CD4-positive, alpha-beta T cell treated with Interleukin-15 for 1 hour (primary cell): ENCODE measurements at places on chromosomes 1 and 21.

GRCh38 chr1:6800745-6801144 lies 15.5 kb downstream of the CAMTA1 start:
- DNase-seq, result no peak

DNA sequence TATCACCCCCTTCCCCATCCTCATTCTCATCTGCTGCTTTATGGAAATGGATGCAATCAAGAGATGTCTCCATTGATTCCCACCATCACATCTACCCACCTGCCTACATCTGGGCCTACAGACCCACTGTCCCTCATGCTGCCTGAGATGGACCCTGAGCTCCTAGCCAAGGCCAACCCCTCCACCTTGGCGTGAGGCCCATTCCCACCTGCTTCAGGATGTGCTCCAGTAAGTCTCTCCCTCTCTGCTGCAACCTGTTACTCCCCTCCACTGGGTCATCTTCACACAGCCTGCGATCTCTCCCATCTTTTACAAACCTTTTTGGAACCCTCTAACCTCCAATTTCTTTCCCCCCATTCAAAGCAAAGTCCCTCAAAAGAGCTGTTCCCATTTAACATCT lies 4.5 kb upstream of the GALE start:
- no peak for DNase-seq

DNA sequence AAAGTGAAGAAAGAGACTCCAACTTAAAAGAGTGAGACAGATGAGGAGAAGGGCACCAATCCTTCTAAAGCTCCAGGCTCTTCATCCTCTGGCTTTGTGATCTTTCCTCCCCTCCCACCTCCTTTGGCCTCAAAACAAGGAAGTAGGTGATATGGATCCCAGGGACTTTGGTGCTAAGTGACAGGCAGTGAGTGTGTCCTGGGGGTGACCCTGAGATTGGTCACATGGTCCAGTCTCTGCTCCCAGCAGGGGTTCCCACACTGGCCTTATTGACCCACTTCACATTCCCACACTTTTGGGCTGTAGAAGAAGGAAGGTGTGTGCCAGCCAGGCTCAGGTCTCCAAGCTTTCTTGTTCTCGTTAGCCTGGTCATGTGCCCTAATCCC lies 401.2 kb upstream of the PROX1 start:
- no peak for DNase-seq

DNA sequence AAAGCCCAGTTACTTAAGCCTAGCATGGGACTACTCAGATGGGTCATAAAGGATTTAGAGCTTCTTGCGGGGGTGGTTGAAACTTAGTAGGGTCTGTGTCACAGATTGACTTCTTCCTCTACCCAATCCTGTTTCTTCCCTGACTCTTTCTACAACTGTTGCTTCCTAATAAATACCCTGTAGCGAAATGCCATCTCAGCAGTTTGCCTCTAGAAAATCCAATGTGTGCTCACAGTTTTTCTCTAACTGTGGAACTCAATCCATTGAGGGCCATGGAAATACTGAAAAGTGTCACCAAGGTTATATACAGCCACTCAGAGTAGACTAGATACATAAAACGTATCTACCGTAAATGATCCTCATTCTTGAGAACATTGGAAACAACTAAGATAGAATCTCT lies 217.7 kb downstream of the COL24A1 start:
- no peak for DNase-seq

DNA sequence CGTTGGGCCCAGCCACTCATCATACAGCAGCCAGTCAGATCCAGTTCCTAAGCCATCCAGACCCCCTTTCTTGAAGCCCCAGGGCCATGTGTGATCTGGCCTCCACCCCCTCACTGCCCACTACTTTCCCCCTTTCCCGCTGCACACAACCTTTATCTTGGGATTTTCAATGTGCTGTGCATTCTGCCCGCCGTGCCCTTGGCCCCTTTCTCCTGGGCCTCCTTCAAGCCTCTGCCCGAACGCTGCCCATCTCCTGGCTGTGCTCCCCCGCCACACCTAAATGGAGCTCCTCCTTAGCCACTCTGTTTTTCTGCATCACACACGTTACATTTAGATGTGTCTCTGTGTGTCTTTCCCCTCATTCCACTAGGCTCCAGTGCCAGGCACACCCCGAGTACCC lies 66.7 kb upstream of the SELENON start:
- DNase-seq, result no peak

GRCh38 chr1:173149887-173150286 lies 57.2 kb downstream of the TNFSF4 start:
- DNase-seq, result no peak

DNA sequence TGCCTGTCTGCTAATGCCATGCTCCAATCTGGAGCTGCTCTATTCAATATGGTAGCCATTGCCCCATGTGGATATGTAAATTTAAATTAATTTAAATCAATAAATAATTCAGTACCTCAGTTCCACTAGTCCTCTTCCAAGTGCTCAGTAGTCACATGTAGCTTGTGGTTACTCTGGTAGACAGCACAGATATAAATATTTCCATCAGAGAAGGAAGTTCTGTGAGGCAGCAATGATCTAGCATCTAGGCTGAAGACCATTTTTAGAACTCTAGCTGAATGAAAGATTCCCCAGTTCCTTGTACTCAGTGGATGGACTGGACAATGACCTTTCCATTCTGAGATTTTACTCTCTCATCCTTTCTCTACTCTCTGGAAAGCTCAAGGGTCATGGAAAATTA lies 25.8 kb upstream of the CAPZB start:
- no peak for DNase-seq

DNA sequence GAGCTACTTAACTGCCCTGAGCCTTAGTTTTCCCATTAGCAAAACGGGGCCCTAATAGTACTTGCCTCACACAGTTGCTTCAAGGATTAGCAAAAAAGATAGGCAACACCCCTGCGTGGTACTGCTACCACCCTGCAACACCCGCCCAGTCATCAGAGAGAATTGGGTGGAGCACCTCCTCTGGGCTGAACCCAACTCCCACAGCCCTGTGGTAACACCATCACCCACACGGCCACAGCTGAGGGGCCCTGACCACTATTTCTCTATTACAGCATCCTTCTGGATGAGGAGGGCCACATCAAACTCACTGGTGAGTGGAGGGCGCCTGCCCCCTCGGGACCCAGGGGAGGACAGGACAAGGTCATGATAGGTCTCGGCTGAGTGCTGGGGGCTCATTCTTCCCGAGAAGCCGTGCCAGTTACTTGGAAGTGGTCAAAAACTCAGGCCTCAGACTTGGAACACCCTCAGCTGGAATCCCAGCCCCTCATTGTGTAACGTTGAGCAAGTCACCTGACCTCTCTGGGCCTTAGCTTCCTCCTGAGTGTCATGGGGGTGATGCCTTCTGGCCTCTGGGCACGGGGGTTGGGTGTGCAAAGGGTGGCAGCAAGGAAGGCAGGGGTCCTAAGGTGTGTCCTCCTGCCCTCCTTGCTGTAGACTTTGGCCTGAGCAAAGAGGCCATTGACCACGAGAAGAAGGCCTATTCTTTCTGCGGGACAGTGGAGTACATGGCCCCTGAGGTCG lies 24.6 kb downstream of the RPS6KA1 start:
- DNase-seq, result peak; percentile 35

DNA sequence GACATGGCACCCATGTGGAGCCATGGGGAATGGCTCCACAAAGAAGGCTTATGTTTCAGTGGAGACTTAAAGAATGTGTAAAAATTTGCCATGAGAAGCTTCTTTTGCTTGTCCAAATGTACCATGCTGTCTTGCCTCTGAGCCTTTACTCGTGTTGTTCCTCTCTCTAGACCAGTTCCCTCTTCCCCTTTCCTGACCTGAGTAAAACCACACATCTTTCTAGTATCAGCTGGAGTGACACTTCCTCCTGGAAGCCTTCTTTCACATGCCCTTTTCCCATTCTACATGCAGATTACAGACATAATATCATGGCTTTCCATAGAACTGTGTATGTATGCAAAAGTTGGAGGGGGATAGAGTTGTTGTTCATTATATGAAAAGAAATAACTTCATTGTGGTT lies 13.6 kb upstream of the GPX7 start:
- no peak for DNase-seq

DNA sequence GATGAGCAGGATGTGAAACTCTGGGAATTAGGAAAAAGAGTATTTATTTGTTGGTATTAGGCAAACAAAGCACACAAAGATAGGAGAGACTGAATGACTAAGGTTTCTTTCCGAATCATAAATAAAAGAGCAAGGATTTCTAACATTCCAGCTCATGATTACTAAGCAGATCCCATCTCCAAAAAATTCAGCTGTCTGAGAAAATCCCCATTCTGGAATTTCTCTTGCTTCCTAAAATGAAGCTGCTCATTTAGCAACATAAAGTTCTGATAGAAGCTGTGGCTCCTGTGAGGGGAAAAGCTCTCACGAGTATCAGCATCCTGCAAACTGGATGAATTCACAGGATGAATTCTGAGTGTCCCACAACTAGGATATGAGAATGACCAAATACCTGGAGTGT lies 6.7 kb upstream of the SH2D5 start:
- DNase-seq, result no peak

DNA sequence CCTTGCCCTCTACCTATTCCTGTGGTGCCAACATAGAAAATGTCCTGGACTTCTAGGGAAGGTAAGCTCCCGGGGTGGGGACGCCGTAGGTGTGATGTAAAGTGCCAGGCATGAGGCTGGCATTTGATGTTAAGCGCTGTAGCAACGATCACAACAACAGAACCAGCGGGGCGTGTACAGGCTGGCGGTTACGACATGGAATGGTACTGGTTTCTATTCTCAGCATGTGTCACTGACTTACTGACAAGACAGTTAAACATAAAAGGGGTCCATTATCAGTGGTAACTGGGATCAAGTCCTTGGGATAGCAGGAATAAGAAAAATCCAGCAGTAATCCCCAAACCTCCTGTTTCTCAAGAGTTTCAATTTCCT lies 58.9 kb downstream of the TGFBR3 start:
- no peak for DNase-seq

DNA sequence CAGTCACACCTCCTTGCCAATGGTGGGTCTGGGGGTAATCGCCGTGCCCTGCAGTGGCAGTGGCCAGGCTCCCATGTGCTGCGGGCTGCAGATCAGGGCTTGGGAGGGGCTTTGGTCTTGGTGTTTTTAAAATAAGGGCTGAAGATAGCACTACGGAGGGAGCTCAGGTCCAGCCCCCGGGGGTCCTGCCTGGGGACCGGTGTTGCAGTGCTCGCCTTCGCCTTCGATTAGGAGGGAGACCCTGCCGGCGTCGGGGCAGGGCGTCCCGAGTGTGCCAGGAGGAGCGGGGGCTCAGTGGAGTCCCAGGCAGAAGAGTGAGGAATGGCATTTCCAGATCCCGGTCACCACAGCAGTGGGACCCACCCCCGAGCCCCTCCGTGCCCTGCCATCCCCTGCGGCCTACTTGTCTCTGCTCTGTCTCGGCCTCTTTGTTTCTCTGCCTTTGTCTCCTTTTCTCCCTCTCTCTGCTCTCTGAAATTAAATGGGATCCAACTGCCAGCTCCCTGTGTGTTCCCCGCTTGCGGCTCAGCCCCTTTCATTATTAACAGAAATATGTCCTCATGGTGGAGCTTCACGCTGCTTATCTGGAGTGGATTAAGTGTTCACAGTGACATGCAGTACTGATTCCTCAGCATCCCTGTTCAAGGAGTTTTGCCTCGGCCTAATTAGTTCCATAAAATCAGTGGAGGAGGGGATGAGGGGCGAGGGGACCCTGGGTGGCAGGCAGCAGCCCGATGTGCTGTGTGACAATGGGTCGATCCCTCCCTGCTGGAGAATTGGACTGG lies 44.4 kb downstream of the DMRTB1 start:
- no peak for DNase-seq

- no peak for DNase-seq
Observed at GRCh38 chr1:74755475-74755874, 22.5 kb downstream of the TYW3 start.

DNA sequence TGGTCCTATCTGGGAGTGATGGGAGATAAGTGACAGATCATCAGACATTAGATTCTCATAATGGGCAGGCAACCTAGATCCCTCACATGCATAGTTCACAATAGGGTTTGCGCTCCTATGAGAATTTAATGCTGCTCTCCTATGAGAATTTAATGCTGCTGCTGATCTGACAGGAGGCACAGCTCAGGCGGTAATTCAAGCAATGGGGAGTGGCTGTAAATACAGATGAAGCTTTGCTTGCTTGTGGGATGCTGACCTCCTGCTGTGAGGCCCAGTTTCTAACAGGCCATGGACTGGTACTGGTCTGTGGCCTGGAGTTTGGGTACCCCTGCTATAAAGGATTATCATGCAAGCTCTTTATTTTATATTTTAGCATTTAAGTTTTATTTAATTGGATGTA lies 72.0 kb downstream of the ZMYM4 start:
- DNase-seq, result no peak

DNA sequence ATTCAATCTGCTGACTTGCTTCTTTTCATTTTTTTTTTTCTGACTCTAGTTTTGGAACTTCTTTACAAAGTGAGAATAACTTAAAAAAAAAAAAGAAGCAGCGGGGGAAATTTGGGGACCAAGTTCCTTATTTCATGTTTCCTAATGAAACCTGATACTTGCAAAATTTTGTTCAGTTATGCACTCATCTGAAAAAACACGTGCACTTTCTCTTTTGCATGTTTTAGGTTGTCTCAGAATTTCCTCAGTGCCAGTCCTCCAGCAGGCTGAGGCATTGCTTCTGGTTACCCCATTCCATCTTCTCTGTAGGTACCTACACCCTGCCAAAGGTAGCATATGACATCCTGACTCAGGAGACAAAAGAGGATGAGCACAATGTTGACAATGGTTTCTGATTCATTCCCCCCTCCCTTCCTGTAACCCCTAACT lies 299.7 kb downstream of the GRIK1 start:
- no peak for DNase-seq
